ENCODE measurements at places on chromosomes 3 and 15.

GRCh38 chr15:26661748-26662147, 111.1 kb downstream of the GABRB3 start:
- no peak for DNase-seq

GRCh38 chr3:99747915-99748314, 69.7 kb upstream of the CMSS1 start:
- DNase-seq, result no peak

DNA sequence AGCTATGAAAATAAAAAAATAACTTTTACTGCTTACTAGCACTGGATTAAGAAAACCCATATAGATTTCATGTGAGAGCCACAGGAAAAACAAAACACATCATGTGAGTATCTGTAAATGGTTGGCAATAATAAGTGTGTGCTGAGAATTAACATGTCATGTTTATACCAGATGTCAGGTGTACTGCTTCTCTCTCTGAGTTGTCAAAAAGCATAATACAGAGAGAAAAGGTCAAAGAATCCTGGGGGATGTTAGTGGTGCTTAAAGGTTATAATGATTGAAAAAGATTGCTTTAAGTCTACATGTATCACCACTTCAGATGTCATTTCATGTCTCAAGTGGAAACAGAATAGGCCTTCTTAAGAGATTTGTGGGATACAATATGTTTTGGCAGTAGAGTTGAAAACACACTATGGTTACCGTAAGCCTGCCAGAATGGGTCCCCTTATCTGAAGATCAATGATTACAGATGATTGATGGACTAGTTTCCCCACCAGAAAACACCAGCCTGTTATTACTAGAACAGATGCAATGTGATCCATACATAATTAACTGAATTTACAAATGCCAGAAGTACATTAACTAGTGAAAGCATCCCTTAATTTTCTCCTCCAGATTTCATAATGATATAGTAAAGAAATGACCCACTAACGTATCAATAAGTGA, 204.1 kb downstream of the CNTN3 start:
- DNase-seq, result no peak

DNA sequence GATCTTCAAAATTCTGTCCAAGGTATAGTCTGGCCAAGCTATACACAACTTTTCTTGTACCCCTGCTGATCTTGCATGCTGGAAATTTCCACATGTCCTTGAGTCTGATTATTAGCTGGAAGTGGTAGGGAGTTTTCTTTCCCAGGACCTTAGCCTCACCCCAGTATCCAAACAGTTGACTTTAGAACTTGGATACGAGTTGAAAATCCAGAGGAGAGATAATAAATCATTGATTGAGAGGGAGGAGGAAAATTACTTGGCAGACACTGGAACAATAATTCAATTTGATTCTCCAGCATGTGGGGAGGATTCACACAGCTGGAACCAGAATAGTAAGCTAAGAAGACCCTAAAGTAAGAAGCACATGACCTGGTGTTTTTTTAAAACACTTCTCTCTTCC, 116.4 kb downstream of the IL5RA start:
- no peak for DNase-seq

DNA sequence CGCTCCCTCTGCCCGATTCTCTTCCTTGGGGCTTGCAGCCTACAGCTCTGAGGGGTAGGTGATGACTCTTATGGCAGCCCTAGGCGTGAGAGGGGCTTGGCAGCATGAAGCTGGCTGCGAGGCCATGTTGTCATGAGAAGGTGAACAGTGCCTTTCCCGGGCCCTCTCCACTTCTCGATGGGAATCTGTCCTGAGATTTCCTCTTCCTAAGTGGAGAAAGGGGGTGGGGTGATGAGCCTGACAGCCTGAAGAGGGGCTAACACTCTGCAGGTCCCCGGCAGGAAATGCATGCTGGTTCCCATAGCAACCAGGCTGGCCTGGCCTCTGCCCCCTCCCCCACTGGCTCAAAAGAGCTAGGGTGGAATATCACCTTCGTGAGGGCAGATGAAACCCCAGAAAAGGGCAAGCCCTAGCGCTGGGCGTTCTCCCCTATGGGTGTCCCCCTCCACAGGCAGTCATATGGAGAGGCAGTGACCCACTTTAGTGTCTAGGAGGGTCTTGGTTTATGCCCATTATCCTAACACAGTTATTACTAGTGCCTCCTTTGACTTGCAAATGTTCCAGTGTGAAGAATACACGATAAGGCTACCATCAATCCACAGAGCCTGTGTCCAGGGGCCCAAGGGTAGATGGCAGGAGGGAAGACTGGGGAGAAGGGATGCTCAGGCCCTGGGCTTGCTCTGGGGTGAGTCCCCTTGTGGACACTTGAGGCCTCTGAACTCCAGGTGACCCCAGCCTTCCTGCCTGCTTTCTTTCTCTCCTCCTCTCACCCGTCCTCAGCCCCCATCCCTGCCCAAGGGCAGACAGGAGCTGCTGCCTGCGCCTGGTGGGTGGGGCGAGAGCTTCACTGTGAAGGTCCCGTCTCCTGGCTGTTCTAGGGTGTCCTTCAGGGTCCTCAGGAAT, 13.2 kb downstream of the EPHB3 start:
- no peak for DNase-seq

- peak; percentile 87 for DNase-seq
These were observed 340 bp downstream of the TMEM44 start for GRCh38 chr3:194632809-194633348.

- no peak for DNase-seq
These were observed 3.0 kb upstream of the GRAMD2A start for GRCh38 chr15:72200395-72201237.

DNA sequence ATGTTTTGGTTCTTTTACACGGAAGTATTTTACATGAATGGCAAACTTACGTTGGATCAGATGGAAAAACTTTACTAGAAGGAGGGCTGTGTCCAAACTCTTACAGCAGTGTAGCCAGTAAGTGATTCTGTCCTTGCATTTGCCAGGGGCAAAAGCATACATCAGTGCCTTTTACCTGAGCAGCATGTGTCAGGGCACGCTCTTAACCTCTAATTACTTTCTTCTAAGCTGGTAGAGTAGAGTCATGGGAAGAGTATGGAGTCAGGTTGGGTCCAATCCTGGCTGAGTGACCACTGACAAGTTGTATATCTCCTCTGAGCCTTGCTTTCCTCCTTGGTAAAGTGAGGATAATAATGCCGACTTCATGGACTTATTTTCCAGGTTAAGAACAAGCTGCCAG, 47.1 kb downstream of the RYR3 start:
- DNase-seq, result no peak

DNA sequence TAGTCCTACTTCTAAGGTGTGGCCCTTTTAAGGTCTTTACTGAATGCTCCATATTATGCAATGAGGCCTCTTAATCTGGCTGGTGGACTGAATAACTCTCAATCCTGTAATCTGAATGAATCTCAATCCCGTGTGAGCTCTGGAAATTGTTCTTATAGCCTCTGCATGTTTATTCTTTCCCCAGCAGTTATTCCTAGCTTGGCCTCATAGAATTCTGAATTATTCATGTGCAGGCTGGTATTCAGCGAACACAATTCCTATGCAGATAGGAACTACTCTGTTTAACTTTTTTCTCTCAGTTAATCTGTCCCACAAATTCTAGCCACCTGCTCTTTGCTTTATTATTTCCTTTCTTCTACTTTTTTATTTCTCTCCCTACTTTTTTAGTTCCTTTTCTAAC, 44.3 kb upstream of the XRN1 start:
- no peak for DNase-seq

DNA sequence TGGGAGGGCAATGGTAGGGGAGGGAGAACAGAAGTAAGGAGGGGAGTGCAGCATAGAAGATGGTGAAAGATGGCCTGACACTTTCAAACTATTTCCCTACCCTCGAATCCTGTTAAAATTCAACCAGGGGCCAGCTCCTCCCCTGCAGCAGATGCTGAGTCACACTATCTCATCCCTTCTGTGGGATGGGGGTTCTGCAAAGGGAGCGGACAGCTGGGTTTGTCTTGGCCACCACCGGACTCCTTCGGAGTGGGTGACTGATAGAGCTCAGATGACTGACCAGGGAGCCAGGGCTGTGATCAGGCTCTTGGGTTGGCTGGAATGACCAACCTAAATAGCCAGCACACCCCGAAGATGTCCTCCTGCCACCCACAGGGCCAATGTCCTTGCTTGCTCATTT, 33.6 kb upstream of the TMCC1 start:
- no peak for DNase-seq

DNA sequence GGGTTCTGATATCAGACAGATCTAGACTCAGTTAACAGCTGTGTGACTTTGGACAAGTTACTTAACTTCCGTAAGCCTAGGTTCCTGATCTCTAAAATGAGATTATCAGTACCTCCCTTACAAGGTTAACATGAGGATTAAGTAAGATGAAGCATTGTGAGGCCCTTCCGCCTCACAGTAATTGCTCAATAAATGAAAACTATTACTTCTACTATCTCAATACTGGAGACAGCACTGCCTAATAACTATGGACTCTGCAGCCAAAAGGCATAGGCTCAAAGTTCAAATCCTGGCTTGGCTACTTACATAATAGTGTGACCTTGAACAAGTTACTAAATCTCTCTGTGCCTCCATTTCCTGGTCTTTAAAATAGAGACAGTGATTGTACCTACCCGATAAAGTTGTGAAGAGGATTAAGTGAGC, 82.0 kb upstream of the ATP11B start:
- DNase-seq, result no peak

DNA sequence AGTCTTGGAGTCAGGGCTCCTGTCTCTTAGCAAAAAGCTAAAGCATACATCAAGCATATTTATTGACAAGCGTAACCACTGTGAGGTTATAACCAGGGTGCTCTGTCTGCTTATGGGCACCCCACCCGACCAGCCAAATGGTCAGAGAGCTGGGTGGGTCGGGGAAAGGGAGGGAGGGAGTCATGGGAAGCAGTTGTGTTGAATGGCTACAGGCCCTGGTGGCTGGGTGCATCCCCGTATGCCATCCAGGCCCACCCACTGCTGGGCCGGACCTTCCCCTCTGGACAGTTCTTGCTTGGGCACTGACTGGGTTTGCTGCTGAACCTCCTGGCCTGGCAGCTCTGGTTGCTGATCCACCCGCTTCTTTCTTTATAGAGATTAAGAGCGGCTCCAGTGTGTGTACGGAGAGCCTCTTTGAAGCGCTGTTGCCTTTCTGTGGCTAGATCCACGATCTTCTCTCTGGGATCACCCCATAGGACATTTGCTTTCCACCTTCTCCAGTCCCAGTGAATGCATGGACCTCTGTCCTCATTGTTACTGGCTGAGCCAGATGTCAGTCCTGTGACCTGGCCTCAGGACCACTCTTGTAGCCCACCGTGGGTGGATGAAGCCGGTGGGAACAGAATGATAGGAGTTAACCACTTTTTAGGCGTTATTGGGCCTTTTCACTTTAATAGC, 59.6 kb downstream of the SMAD3 start:
- DNase-seq, result no peak

GRCh38 chr3:29901097-29901496, 620.2 kb downstream of the RBMS3 start:
- no peak for DNase-seq

- no peak for DNase-seq
These were observed 34.2 kb downstream of the CIP2A start for GRCh38 chr3:108554913-108555571.

GRCh38 chr3:184814214-184814613, 2.2 kb downstream of the VPS8 start:
- DNase-seq, result no peak

DNA sequence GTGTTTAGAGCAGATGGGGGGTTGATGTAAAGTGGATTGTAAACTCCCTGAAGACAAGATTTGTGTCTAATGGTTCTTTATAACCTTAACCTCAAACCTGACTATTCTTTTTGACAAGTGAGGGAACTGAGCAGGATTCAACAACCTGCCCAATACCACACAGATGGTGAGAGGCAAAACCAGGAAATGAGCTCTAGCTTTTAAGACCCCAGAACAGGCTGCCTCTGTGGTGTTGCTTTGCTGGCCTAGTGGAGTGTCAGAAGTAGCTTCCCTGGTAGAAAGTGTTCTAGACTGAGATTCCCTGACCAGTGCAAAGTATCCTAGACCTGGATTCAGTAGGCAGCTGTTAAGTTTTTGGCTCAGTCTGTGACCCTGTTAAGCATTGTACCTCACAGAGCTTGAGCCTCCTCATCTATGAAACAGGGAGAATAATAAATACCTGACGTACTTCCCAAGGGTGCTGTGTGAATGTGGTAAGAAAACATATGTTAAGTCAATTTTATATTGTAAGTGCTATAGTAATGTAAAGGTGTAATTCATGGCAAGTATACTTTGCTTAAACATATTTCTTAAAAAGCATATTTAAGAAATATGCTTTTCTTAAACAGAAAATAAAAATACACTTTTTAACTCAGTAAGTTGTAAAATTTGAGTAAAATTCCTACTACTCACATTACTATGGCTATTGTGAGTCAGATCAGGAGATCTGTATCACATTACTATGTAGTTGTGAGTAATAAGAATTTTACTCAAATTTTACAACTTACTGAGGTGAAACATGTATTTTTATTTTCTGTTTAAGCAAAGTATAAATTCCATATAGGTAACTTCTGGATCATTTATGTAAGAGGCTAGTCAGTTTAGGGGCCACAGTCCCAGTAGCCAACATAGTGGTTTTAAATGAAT, 8.8 kb downstream of the GPR87 start:
- no peak for DNase-seq

GRCh38 chr3:72238010-72238691, 453.2 kb upstream of the PROK2 start:
- no peak for DNase-seq

DNA sequence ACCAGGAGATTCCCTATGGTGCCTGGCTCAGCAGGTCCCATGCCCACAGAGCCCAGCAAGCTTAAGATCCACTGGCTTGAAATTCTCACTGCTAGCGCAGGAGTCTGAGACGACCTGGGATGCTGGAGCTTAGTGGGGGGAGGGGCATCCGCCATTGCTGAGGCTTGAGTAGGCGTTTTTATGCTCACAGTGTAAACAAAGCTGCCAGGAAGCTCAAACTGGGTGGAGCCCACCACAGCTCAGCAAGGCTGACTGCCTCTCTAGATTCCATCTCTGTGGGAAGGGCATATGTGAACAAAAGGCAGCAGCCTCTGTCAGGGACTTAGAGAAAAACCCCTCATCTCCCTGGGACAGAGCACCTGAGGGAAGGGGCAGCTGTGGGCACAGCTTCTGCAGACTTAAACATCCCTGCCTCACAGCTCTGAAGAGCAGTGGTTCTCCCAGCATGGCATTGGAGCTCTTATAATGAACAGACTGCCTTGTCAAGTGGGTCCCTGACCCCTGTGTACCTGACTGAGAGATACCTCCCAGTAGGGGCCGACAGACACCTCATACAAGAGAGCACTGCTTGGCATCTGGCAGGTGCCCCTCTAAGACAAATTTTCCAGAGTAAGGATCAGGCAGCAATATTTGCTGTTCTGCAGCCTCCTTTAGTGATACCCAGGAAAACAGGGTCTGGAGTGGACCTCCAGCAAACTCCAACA, 231.5 kb upstream of the SETMAR start:
- no peak for DNase-seq

DNA sequence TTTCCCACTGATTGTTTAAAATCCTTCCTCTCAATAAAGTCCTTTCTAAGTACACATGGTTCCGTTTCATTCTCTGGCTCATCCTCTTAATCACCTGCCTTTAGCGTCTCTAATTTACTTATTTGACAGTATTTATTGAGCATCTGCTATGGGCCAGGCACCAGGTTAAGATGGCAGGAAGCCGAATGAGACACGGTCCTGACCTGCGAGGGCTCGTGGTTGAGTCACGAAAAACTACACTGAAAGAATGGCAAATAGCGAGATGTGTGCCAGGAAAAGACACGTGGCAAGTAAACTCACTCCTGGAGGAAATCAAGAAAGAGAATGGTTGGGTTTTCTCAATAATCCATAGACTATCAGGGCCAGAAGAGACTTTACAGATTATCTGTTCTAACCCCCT, 60.9 kb downstream of the HES1 start:
- no peak for DNase-seq
